ENCODE measurements at places on chromosomes 5 and 9.
A peak's percentile ranks its signal among the peaks of the same experiment; 100 is the strongest.

DNA sequence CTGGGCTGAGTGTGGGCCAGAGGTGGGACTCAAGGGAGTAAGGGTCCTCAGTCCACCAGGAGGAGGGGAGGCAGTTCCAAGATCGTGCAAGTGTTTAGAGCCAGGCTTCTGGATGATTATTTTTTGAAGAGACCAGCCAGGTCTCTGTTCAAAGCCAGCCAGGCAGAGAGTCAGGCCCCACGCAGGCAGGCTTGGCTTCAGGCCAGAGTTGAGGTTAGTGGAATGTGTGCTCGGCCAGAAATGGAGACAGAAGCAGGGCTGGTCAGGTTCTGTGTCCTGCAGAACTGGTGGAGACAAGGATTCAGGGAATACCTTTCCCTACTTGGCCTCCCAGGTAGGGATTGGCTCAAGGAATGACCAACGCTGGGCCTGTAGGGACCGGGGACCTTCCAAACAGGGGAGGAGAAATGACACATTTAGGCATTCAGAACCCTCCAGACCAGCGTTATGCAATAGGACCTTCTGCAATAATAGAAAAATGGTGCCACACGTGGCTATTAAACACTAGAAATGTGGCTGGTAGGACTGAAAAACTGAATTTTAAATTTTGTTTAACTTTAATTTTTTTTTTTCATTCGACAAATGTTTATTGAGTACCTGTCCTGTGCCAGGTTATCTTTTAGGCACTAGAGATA, 106.2 kb downstream of the CMYA5 start:
- DNase-seq = no peak

DNA sequence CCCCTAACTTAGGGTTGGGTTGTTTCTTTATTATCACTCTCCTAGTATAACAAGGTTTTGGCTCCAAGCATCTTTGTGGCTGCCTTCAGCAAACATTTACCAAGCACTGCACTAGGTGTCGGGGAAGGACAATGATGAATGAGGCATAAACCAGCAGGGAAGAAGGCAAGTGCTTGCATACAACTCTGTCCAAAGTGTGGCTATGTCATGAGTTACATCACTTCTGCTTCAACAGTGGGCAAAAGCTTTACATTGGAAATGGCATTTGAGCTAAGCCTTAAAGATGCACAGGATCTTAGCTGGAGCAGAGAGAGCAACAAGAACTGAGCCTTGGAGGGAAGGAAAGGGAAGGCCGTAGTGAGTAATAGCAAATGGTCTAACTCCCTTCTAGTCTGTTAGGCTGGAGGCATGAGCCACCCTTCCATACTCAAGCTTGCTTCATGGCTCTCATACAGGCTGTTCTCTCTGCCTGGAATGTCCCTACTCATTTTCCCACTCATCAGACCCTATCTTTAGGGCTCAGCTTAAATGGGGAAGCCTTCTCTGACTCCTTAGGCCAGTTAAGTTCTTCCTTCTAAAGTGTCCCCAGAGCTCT, 121.8 kb downstream of the SEMA6A start:
- no peak for DNase-seq

DNA sequence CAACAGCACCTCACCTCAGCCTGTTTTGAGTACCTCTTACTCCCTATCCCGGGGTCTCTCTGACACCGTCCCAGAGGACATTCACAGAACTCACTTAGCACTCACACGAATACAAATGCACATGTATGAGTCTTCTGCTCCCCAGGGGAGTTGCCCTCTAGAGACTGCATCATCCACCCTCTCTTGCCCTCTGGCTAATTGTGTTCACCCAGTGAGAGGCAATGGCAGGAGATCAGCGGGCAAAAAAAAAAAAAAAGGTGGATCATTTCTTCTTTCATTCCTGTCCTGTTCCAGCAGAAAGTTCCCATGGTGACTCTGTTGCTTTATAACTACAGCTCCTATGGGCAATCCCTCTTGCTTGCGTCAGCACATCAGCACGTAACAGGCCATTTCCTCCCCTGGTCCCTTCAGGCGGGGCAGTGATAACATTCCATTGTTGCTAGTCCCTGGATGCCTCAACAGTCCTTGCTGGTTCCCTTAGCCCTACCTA, 23.5 kb upstream of the SNX2 start:
- no peak for DNase-seq

DNA sequence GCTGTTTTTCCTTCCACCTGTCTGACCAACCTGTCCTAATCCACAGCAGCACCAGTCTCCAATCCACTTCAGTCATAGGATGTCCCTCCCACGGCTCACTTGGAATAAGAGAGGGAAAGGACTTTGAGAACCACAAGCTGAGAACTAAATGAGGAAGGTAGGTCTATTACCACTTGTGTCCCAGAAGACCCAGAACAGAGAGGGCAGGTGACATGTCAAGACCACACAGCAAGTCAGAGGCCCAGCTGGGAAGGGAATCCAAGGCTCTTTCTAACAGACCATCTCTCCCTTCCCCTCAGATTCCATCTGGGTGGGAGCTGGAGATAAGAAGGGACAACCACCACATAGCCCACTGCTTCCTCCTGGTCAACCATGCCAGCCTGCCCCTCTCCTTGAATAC, 14.6 kb downstream of the ANXA6 start:
- DNase-seq = no peak

DNA sequence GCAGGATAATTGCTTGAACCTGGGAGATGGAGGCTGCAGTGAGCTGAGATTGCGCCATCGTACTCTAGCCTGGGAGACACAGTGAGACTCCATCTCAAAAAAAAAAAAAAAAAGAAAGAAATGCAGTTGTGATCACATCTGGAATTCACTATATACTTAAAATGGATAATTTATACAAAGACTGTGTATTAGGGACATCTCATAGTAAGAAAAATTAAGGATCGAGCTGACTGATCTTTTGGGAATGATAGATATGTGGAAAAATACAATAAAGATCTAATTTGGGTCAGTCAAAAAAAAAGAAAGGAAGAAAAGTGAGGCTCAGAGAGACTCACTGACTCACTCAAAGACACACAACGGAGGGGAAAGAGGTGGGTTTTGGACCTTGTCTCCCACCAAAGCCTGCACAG, 73.2 kb upstream of the STXBP1 start:
- DNase-seq = no peak

DNA sequence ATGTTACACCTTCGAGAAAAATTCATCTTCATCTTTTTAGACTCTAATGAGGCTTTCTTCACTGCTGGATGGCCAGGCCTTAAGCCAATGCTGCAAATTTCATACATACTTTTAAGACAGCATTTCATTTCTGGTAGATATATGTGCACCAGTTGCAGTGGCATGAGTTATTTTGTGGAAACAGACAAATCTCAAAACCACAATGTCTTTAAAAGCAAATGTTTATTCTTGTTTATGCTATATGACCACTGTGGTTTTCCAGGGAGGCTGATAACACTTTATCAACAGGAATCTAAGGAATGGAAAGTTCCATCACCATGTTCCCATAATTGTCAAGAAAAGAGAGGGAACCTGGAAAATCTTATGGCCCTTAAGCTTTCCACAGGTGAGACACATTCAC, 27.7 kb downstream of the CDH9 start:
- no peak for DNase-seq

GRCh38 chr5:19122923-19123322, 865.1 kb downstream of the CDH18 start:
- DNase-seq = no peak

DNA sequence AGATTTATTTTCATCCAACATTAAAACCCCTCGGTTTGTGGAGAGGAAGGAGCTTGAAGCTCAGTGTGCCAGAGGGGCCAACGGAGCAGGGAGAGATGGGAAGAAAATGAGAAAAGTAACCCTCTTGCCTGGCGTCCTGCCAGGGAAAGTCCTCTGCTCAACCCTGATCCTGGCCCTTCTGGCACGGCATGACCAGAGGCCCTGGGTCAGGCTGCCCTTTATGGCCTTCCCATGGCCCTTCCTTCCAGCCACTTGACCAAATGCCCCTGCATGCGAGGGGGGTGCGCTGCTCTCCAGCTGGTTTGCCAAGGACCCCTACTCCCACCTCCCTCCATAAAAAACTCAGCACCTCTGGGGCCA, 43.8 kb downstream of the SPRY4 start:
- DNase-seq = no peak

DNA sequence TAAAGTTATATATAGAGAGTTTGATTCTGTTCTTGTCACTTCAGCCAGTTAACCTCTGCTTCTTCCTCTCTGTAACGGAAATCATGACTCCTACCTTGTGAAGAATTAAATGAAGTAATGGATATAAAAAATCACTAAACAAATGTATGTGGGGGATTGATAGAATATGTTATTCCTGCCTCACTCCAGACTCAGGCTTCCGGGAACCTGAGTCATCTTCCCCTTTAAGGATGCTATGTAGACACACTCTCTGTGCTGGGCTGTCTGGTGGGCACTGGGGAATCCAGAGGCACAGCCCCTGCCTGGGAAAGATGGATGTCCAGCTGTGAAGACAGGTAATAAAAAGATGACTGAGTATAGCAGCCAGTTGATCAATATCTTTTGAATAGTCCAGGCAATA, 77.4 kb downstream of the ZNF618 start:
- no peak for DNase-seq

DNA sequence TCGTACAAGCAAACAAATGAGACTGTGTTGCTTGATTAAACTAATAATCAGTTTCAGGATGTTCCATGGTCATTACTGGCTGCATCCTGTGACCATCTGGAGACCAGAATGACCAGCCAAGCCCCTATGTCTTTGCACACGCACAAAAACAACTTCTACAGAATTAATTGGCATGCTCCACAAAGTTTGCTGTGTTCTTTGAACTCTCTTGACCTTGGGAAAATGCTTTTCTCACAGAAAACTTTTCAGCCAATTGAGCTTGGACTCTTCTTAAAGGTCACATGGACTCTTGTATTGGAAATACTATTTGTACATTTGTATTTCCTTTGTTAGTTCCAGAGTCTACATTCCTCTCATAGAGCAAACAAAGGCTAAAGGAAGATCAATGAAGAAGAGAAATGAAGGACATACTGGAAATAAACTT, 147.8 kb downstream of the ARRDC3 start:
- DNase-seq = no peak

DNA sequence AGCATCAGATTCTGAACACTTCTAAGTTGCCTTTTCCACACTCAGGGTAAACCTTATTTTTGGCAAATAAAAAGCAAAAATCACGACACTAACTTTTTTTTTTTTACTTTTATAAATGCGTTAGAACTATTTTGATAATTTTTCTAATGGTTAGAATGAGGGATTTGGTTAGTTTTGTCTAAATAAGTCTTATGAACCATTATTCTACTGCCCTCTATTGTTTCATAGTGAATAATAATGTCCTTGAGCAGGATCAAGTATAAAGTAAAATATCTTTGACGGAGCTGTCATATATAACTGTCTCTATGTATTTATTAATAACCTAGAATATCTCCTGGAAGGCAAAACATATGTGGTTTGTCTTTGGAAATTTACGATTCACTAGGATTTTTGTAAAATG, 631.8 kb downstream of the GABRG2 start:
- DNase-seq = no peak

GRCh38 chr9:133976191-133976861, 15.8 kb downstream of the VAV2 start:
- DNase-seq = no peak

- DNase-seq = no peak
These were observed 14.4 kb downstream of the TSPAN17 start for GRCh38 chr5:176661676-176662075.

DNA sequence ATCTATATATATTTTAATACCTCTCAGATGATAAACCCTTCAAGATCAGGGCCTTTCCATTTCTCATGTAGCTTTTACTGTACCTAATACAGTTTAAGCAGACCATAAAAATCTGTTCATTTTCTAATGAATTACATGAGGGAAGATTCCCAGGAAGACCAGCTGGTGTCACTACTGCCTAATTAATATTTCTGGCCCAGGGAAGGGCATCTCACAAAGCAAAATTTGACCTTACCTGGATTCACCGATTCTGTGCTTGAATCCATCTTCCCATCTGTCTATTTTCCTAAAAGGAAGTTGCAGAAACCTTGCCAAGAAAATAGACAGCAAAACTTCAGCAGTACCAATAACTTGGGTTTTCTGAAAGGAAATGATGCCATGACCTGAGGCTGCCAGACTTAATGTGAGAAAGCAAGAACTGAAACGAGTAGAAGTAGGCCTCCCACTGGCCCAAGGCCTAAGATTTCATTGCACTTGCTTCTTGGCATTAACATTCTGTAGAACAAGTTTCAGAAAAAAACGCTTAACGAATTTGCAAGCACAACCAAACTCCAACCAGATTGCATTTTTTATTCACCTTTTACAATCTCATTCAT, 83.0 kb upstream of the GLIS3 start:
- DNase-seq = no peak

DNA sequence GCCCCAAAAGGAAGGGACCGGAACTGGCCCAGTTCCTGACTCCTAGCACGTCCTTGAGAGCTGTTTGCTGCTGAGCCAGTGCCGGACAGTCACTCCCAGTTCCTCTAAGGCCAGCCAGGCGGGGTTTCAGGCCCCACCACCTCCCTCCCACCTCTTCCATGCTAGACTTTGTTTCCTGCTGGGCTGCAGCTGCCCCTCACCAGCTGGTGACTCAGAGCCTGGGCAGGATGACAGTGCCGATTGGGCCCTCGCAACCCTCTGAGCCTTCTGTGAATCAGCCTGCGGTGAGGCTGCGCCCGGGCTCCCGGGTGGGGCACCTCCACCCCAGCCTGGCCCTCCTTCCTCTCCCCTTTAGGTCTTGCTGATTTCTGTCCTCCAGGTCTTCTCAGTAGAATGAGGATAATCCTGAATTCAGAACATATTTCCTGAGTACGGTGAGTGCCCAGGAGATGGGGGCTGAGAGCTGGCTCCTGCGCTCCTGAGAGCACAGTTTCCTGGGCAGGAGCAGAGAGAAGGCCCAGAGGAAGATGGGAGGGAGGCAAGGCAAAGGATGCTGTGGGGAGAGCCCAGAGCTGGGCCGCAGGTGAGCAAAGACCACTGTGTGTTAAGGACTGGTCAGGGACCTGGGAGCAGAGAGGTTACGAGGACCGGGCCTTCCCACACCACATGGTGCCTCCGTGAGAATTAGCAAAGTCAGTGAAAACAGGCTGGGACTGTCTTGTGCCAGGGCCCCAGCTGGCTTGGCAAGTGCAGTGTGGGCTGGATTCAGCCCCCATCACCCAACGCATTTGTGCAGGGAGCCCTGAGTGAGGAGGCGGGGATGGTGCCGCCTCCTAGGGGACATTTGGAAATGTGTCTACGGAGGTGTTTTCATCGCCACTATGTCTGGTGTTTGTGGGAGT, 32.9 kb upstream of the STXBP1 start:
- peak; percentile 88 for DNase-seq

GRCh38 chr9:69657269-69657668, 14.9 kb downstream of the APBA1 start:
- DNase-seq = no peak

DNA sequence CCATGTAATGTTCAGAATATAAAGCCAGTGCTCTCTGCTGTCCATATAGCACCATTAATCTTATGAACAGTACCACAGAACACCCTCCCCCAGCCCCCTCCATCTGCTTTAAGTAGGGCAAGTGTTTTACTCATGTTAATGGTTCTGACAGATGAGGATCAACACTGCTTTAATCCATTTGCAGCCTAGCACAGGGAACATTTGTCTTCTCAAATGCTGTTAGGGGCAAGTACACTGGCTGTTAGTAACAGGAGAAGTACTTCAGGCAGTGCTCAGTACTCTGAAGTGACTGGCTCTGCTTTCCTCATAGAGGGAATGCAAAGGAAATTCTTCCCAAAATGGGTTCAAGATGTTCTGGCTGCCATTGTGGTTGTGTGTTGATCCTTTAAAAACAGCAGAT, 202.6 kb downstream of the DCP2 start:
- no peak for DNase-seq

GRCh38 chr5:131640043-131640856, 5.2 kb upstream of the RAPGEF6 start:
- peak; percentile 66 for DNase-seq
